ENCODE measurements at places on chromosomes 7 and 10.

DNA sequence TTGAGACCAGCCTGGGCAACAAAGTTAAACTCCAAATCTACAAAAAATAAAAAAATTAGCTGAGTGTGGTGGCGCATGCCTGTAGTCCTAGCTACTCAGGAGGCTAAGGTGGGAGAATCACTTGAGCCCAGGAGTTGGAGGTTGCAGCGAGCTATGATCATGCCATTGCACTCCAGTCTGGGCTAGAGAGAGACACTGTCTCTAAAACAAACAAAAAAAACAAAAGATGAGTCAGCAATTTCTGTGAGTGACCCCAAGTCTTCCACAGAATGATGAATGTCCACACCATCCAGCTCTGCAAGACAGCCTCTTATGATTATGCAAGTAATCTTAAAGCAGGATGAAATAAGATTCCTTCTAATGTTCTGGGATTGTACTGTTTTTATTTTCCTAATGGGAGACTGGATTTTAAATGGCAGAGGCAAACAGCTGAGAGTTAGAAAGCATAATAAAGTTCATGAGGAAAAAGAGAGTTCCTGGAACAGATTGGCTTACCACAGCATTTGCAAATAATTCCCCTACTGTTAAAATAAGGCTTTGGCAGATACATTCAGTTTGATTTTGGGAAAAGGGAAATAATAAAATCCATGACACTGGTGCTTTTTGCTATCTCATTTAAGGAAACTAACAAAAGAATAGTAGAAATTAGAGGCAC is 18.9 kb upstream of the PRKAR2B start:
- no peak for DNase-seq

- no peak for DNase-seq
Observed at GRCh38 chr7:133869556-133869955, 257.6 kb upstream of the LRGUK start.

GRCh38 chr7:90968871-90969270 is 295.4 kb upstream of the FZD1 start:
- DNase-seq, result no peak

DNA sequence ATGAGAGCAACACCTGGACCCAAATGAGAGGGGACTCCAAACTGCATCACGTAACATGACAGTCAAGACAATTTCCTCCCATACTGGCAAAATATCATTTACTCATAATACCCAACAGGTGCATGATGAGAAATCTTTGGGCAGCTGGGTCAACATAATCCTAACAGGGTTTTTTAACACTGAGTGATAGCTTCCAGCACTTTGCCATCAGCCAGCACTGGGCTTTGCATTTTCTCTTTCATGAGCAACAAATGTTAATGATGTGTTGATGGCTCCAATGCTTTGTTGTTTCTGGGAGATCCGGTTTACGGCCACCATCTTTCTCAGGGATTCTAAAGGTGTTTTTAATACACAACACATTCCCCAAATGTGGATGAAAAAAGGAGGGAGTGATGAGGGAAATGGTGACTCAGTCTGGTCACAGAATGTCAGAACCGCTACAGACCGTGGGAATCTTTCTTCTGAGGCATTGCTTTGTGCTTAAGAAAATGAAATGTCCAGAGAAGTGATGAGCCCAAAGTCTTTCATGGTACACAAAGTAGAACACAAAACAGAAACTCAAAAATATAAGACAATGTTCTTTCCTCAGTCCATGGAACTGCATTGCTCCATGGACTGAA is 705.7 kb upstream of the IGFBP3 start:
- no peak for DNase-seq

- DNase-seq, result no peak
Observed at GRCh38 chr10:17009212-17009700, 120.4 kb downstream of the CUBN start.

GRCh38 chr10:28449382-28449781 is 83.5 kb upstream of the WAC start:
- no peak for DNase-seq

- no peak for DNase-seq
Observed at GRCh38 chr10:59126261-59126660, 50.2 kb upstream of the PHYHIPL start.

GRCh38 chr7:79531905-79532664 is 78.6 kb upstream of the MAGI2 start:
- DNase-seq, result no peak

DNA sequence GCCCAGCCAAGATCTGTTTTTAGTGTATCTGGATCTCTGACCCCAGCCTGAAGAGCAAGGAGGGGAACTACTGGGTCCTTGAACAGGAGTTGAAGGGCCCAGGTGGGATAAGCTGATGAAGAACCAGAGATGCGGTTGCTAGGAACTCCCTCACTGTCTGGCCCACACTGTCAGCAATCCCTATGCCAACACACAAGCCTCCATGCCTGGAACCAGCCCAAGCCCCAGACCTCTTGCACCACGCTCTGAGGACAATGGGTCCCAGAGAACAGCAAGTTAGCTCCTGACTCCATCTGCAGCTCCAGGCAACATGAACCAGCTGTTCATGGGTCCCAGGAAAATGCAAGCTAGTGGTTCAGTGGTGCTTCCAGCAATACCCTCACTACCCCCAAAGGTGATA is 2.4 kb downstream of the NAT16 start:
- DNase-seq, result no peak

GRCh38 chr7:40805361-40805760 is 670.6 kb downstream of the SUGCT start:
- no peak for DNase-seq

- no peak for DNase-seq
Observed at GRCh38 chr7:150939052-150939451, 39.1 kb downstream of the KCNH2 start.

DNA sequence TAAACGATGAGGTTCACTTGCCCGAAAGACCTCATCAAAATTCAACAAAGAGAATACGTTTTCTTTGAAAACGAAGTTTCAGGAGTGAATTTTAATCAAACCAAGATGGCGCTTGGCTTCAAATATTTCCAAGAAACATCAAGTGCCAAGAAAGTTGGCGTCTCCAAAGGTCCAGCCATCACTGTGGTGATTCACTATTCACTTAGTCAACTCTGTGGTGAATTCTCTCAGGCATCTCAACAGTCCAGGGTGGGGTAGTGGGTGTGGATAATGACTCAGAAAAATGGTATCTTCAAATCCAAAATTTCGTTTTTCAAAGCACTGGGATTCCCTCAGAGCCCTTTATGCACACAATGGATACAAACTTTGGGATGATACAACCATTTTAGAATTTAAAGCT is 133.1 kb downstream of the SVIL start:
- no peak for DNase-seq

- DNase-seq, result peak; percentile 47
Observed at GRCh38 chr10:11517150-11517549, 94.3 kb downstream of the USP6NL start.

GRCh38 chr10:8049045-8049864 is 5.2 kb upstream of the GATA3 start:
- DNase-seq, result peak; percentile 55

DNA sequence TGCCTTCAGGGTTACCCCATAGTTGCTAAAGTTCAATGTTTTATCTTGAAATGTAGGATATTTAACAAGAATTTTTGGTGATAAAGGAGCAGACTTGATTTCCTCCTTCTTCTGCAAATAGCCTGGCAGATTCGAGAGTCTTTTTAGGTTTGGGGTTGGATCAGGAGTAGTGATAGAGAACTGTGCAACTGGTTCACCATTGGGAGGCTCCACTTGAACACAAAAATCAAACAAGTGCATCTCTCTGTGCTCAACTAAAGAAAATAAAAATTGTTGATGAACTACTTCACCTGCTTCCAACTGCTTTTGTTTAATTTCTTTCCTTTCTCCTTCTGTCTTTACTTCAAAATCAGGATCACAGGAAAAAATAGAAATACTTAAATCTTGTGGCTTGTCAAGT is 58.5 kb downstream of the MACC1 start:
- no peak for DNase-seq

DNA sequence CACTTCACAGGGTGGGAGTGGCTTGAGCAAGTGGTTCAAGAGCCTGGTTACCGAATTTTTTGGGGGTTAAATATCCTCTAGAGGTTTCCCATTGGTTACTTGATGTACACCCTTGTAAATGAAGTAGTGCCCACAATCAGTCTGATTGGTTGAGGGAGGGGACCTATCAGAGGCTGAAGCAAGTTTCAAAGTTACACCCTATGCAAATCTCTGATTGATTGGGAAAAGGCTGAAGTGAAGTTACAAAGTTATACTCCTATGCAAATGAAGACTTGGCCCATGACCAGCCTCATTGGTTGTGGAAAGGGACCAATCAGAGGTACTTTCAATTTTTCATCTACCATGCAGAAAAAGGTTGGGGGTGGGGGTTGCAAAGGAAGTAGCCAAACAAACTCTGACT is 34.7 kb downstream of the UBE2D4 start:
- DNase-seq, result no peak

DNA sequence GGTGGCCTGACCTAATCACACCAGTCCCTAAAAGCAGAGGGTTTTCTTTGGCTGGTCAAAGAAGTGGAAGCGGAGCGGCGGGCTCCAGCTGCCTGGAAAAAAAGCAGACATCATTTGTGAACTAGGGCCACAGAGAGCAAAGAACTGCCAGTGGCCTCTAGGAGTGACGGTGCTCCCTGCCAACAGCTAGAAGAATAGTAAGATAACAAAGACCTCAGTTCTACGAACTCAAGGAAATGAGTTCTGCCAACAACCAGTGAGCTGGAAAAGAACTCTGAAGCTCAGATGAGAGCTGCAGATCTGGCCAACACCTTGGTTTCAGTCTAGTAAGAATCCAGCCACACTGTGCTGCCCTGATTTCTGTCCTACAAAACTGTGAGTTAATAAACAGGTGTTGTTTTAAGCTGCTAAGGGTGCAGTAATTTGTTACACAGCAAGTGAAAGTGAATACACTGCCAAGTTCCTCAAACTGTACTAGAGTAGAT is 178.0 kb downstream of the SRPK2 start:
- no peak for DNase-seq

- DNase-seq, result no peak
Observed at GRCh38 chr10:126930883-126931503, 25.8 kb downstream of the DOCK1 start.

DNA sequence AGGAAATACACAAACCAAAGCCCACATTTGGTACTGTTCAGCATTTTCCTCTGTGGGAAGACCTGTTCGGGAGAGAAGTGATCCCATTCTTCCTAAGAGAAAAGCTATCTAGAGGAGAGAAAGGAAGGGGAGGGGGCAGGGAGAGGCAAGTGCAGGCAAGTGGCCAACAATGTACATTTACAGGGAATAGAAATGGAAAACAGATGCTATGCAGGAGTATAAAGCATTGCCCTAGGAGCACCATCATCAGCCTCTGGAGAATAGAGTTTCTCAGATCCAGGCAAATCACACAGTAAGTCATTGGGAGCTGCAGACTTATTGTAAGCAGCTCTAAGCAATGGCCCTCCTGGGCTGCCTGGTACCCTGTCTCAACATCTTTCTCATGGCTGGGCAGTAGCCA is 424.4 kb upstream of the AUTS2 start:
- no peak for DNase-seq

GRCh38 chr10:14560791-14561765 is 213.6 kb downstream of the FAM107B start:
- DNase-seq, result peak; percentile 39

DNA sequence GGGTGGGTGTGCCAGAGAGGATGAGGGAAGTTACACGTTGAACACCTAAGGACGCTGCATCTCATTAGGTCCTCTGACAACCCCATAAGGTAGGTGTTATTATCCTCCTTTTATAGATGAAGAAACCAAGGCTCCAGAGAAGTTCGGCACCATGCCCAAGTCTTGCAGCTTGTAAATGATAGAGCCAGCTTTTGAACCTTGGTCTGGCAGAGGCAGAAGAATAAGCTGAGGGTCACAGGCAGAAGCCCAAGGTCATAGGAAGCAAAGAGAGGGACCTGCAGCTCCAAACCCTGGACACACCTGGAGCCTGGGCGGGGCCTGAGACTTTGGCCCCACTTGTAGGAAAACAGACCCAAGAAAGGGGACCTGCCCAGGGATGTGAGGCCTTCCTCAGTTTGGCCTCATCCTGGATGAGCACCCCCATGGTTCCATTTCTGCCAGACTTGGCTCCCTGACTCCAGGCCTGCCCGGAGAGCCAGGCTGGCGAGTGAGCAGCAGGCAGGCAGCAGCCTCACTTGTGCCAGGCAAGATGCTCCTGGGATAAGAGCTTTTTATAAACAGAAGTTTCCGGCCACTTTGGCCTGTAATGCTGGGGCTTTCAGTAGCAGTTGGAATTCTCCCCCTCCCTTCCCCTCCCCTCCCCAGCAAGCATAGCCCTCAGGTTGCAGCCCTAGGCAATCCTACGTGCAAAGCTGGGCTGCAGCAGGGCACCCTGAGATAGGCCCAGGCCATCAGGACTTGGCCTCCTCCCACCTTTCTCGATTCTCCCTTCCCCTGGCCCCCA is 2.4 kb downstream of the KCNH2 start:
- no peak for DNase-seq

- no peak for DNase-seq
Observed at GRCh38 chr10:33955676-33956075, 621.2 kb upstream of the NRP1 start.

DNA sequence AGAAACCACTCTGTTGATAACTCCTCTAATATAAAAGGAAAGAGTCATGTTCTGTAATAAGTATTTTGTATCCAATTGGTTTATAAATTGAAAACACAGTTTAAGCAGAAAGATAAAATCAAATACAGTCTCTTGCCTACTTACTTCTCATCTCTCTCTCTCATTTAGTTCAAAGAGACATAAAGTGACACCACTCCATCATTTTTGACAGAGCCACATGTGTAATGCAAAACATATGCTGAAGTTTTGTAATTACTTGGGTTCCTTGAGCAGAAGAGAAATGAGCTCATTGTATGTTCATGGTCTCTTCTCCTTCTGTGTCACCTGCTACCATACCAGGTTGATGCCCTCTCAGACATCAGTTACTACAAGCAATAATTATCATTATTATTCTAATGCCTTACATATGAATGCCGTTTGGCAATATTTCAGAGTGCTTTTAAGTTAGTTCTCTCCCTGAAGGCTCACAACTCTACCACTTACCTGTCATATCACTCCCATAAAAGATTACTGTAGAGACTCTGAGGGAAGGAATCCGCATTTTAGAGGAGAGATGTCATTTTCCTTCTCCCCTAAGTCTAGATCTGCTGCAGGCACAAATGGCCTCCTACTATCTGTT is 59.9 kb upstream of the SKAP2 start:
- DNase-seq, result no peak

DNA sequence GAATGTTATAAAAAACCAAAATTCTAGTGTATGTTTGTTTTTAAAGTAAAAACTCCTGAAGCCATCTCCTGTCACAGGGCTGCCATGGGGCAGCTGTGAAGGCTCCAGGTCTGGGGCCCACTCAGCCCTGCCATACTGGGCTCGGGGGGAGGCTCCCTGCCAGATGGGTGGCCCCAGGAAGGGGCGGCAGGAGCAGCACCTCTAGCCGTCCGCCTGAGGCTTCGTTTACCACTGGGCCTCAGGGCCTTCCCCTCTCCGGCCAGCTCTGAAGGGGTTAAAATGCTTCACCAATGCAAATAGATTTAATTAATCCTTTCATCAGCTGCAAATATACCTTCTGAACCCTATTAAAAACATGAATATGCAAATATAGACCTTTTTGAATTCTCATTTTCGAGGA is 139.0 kb downstream of the ELFN1 start:
- DNase-seq, result no peak
